ENCODE measurements at places on chromosomes 1 and 21.

DNA sequence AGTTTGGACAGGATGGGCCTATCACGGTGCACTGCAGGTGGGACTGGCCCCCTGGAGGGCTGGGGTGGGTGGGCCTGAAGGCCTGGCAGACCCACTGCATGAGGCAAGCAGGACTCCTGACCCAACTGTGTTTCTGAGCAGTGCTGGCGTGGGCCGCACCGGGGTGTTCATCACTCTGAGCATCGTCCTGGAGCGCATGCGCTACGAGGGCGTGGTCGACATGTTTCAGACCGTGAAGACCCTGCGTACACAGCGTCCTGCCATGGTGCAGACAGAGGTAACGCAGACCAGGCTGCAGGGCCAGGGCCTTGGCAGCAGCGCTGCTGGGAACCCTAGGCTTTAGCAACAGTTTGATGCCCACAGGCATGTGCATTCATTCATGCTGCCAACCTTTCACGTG is 29.0 kb upstream of the KDM4A start:
- DNase-seq = no peak

GRCh38 chr1:220420726-220421125 is 107.2 kb upstream of the MARK1 start:
- DNase-seq = no peak

DNA sequence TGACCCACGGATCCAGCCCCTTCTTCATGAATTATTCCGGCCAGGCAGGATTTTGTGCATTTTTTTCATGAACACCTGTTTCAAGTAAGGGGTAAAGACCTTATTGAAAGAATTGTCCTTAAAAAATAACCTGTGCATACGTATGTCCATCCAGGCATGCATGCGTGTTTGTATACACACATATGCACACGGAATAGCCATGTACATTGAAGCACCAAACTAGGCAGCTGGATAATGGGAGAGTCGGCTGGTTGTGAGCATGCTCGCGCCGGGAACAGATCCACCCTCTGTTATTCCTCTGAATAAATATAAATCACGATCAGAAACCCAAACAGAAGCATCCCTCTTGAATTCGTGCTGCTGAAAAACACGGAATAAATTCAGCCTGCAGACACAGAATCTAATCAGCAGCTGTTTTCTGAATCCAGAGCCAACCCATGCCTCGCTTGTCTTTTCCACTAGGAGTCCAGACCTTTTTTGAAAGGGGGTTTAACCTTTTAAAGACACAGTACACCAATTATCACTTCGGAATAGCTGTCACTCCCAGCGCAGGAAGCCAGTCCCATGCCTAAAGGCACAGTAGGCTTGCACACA is at the start of gene HIVEP3:
HIVEP3 (minus strand) TSS at position 473 of the 594 bp plus-strand sequence.
- no peak for DNase-seq

GRCh38 chr1:230142608-230143210 is 75.7 kb downstream of the GALNT2 start:
- DNase-seq = no peak

DNA sequence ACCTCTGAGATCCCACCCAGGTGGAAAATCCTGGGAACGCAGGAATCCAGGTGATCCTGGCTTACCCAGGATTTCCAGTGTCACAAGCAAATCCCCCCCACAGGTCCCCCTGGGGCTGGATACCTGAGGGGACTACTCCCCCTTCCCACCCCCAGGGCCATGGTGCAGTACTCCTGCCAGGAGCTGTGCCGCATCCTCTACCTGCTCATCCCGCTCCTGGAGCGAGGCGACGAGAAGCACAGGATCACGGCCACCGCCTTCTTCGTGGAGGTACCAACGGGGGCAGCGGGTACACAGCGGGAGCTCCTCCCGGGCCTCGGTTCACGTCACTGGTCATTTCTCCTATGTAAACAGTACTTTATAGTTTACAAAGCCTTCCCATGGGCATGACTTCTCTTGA is 20.4 kb upstream of the TTC4 start:
- DNase-seq = no peak

- DNase-seq = peak; percentile 44
Measured at GRCh38 chr1:156860628-156861423, at the start of gene NTRK1. TSS of gene NTRK1 (plus strand) at chr1:156860865. CDS start at chr1:156860935, 70 bp downstream.

DNA sequence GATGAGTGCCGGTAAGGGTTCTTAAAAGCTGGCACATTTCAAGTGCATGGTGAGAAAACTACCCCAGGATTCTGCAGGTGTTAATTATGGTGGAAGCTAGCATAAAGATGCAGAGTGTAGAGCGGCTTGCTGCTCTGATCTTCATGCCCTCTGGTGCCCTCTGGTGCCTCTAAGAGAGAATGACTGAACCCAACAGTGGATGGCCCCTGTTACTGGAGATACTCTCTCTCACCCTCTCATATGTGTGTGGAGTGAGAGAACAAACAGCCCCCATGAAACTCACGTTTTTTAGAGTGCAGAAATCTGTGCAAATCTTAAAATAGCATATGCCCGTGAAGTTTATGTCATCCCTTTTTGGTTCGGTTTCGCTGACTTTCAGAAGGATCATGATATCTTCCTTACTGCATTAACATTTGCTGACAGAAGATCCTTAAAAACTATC is 90.0 kb downstream of the GRIK1 start:
- peak; percentile 9 for DNase-seq

GRCh38 chr1:230174471-230175162 is 107.6 kb downstream of the GALNT2 start:
- no peak for DNase-seq

DNA sequence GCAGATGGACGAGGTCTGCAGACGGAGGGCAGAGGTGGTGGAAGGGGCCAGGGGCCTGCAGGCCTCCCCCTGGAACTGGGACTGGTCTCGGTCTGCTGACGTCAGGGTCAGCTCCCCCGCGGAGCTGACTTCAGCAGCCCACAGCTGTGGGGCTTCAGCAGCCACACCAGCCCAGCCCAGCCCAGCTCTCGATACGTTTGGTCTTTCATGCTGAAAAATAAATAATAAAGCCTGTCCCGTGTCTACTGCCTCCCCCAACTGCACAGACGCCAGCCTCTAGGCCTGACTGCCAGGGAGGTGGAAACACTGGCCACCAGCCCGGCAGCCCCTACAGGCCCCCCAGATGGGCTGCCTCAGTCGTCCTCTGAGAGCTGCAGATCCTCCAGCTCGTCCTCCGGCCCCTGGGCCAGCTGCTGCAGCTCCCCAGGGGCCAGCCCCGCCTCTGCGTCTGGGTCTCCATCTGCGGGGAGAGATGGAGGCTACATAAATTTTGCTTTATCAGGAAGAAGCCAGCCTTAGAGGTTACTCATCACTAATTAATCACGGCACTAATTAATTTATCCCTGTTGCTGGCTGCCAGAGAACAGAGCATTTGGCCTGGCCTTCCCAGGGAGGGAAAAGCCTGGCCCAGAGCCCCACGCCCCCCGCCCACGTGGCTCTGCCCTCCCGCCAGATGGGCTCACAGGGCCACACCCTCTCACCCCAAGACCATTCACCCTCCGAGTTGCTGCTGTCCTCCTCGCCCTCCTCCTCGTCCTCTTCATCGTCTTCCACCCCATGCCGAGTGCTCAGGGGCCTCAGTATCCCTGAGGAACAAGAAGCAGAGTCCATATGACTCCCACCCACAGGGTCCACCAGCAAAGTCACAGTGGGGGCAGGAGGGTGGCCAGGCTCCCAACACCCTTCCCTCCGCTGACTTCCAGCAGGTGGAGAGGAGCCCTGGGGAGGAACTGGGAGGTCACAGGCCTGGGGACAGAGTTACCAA is 14.4 kb downstream of the NOC2L start:
- DNase-seq = no peak

DNA sequence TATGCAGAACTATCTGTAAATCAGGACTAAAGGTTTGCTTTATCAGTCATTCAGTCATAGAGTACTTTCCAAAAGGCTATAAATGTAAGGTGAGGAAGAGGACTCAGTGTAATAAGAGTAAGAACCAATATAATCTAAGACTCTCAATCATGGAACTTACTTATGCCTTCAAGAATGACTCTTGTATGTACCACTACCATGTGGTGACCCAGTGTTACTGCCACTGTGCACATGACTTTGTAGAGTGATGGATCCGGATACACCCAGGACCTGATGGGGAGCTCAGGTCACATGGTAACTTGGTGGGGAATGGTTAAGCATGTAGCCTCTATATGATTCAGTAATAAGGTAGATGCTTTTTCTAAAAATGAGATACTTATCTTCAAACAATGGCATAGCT is 2099.8 kb downstream of the MRPL39 start:
- no peak for DNase-seq

DNA sequence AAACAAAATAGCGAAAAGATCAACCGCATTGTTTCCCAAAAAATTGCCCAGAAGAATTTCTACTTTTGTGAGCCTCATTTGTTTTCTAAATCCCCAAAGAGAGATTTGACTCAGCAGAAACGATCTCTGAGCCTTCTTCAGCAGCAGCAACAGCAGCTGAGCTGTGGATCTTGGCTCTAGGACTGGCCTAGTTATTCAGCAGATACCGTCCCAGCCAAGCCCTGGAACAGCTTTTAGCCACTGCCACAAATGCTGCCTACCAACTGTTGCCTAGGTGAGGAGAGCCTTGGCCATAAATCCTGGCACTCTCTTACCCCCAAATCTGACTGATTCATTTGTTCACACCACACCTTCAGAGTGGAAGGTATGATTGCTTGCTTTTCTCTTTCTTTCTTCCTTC is 320.1 kb downstream of the TGFB2 start:
- DNase-seq = no peak

DNA sequence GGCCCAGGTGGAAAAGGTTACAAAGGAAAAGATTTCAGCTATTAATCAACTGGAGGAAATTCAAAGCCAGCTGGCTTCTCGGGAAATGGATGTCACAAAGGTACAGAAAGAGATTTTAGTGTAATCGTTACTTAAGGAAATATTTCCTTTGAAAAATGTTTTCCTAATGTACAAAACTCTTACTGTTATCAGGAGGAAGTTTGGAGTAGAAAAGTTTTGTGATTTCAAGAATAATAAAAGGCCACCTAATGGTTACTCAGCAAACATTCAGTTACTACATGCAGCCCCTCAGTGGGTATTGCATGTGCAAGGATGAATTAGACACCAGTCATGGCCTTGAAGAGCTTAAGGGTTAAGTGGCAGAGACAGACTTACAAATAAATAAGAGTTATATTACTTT is 85.2 kb downstream of the SDCCAG8 start:
- no peak for DNase-seq

- no peak for DNase-seq
Measured at GRCh38 chr1:32967888-32968568, 3.4 kb upstream of the RNF19B start.

DNA sequence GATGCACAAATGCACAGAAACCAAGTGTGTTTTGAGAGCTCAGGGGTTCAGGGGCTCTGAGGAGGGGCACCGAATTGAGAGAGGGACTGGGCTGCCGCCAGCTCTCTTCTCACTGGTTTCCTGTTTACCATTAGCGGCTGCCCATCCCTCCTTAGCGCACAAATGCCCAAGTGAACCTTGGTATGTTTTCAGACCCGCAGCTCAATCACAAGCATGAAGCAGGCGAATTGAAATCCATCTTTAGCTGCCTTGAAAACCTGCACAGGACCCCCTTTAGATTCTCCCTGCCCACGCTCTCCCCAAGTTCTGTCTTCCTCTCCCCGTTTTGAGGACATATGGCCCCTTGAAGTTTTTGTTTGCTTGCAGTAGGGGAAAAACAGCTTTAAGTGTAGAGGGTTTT is 61.1 kb upstream of the ACOT11 start:
- no peak for DNase-seq

DNA sequence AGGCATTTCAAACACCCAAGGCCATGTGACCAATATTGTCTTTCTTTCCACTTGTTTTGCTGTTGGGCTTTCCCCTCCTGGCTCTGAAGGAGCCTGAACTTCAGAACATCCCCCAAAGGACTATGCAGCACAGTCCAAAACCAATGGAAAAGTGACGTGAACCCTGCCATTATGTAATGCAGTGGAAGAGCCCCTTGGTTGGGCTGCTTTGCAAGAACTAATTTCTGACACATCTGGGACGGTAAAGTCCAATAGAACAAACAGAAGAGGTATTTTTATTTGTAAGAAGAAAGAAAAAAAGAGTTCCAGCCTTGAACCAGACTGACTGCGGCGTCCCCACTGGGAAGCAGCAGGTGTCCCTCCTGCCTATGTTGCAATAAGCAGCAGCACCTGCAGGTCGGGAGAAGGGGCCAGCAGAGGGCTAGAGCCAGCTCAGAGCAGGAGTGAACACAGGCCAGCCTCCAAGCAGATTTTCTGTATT is 116.7 kb downstream of the CDC7 start:
- no peak for DNase-seq

- DNase-seq = no peak
Measured at GRCh38 chr1:236035681-236036101, 29.2 kb downstream of the NID1 start.

DNA sequence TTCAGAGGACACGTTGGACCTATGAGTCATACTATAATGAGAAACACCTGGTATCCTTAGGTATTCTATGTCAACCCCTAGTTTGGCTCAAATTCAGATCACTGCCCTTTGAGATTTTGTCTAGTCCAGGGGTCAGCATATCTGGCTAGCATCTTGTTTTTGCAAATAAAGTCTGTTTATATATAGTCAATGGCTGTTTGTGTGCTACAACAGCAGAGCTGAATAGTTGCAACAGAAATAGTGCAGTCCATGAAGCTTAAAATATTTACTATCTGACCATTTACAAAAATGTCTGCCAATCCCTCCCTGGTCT is 48.5 kb upstream of the EDEM3 start:
- DNase-seq = no peak

GRCh38 chr1:15633756-15634420 is 16.6 kb downstream of the DDI2 start:
- no peak for DNase-seq

- no peak for DNase-seq
Measured at GRCh38 chr1:42340093-42340492, 5.1 kb upstream of the FOXJ3 start.

DNA sequence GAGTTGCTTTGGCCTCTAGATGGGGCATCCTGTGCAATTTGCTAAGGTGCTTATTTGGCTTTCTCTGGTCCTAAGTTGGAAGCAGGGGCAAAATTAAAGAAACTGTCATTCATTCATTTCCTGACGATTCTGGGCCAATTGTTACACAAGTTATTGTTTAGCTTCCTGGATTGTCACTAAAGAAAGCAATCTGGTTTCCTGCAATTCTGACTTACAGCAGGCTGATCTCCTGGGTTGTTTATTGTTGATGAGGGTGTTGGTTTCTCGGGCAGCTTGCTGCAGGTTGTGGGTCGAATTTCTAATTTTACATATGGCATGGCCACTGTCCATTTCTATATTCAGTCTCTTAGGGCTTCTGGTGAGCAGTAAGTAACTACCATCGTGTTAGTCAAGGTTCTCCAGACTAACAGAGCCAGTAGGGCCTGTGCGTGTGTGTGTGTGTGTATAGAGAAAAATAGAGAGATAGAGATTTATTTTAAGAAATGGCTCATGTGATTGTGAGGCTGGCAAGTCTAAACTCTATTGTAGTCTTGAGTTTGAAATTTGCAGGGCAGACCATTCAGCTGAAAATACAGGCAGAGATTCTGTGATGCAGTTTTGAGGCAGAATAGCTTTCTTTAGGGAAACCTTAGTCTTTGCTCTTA is 30.4 kb downstream of the CTH start:
- no peak for DNase-seq

Measured in activated gamma-delta T cell treated with Interleukin-2 at 50 U/mL for 16 hours (primary cell).